Activated gamma-delta T cell (primary cell): ENCODE measurements at places on chromosomes 2 and 18.

DNA sequence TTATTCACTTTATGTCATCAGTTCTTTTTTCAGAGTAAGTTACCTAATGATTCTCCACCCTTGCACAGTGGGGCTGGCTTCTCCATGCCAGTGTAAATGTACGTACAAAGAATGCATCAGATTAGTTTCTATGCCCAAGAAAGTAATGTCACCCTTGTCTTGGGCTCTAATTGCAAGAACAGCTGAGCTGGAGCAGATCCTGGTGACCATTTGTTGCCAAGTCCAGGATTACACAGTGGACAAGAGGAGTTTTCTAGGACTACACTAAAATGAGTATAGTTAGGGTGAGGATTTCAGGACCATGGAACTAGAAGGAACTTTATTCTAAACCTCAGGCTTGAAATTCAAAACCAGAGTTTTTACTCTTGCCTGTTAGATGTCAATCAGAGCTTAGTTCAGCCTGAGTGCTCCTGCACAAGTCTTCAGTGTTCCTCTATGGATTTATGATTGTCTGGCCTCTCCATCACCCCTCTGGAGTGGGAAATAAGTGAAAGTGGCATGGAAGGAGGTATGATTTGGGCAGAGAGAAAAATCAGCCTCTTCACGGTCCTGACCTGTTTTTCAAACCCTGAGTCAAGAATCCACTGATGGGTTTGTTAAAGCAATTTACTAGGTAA is 29.8 kb downstream of the PCBP1 start:
- DNase-seq, result no peak

DNA sequence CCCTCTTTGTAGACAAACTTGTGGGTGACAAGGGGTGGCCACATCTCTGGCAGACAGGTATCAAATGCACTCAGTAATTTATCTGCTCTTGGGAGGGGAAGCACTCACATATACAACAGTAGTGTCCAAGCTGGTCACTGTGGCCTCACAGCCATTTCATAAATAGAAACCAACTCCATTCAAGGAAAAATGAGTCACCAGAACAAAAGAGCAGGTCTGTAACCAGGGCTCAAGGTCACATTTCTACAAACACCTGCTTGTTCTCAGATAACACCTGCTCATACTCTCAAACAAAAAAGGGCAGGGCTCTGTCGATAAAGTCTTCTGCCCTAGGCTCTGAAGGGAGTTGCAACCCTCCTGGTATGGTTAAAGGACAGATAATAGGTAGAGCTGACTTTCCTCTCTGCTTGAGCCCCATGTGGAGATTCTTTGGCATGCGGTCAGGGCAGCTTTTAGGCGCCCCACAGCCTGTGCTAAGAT is 459.0 kb downstream of the BCL11A start:
- DNase-seq, result no peak

DNA sequence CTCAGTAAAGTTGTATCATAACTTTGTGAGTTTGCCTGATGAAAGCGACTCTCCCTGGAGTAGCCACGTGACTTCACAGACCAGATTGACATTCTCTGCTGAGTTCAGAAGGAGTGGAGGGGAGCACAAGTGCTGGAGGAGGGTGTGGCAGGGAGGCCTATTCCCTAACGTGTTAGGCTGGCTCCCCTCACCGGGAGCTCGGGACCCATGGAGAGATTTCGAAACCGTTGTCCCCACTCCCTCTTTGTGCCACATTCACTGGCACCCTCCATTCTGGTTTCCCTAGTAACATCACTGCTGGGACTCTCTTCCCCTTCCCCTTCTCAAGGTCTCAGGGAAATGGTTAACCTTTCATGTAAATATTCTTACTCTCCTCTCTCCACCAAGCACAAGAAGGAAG is 279.9 kb downstream of the ALPK2 start:
- DNase-seq, result no peak

DNA sequence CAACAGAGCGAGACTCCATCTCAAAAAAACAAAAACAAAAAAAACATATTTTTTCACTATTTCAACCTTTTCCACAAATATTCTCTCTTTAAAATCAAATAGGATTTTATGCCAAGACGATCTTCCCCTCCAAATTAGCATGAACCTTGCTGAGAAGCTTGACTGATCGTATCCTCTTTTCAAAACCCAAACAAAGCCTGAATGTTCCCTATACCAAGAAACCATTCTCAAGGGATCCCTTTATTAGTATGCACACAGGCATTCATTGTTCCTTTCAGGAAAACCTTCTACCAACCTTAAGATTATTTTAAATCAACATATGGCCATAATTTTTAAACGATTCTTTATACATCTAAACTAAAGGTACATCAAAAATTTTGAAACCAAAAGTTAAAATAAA is 6.3 kb downstream of the SPIRE1 start:
- DNase-seq, result no peak

- no peak for DNase-seq
These were observed 59.0 kb upstream of the LDLRAD4 start for GRCh38 chr18:13159579-13159978.

- no peak for DNase-seq
These were observed 64.2 kb downstream of the RBM43 start for GRCh38 chr2:151197184-151198108.

DNA sequence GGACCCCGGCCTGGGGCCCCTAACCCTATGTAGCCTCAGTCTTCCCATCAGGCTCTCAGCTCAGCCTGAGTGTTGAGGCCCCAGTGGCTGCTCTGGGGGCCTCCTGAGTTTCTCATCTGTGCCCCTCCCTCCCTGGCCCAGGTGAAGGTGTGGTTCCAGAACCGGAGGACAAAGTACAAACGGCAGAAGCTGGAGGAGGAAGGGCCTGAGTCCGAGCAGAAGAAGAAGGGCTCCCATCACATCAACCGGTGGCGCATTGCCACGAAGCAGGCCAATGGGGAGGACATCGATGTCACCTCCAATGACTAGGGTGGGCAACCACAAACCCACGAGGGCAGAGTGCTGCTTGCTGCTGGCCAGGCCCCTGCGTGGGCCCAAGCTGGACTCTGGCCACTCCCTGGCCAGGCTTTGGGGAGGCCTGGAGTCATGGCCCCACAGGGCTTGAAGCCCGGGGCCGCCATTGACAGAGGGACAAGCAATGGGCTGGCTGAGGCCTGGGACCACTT is 16.4 kb downstream of the EMX1 start:
- no peak for DNase-seq

- no peak for DNase-seq
These were observed 1.2 kb downstream of the TFPI start for GRCh38 chr2:187552828-187553681.

DNA sequence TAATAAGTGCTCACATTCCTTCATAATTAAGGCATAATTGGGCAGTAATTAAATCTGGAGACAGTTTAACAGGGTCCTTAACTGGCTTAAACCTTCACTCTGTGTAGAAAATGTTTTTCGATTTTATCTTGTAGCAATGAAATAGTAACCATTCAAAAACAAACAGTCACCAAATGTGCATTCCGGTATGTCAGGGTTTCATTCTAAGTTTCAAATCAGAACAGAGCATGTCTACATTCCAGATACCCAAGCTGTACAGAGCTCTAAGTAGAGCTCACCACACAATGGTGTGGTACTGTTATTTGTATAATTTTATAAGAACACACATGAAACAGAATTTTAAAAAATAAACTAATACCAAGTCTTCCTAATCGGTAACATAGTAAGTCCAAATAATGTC is 52.6 kb downstream of the SMAD2 start:
- DNase-seq, result no peak

DNA sequence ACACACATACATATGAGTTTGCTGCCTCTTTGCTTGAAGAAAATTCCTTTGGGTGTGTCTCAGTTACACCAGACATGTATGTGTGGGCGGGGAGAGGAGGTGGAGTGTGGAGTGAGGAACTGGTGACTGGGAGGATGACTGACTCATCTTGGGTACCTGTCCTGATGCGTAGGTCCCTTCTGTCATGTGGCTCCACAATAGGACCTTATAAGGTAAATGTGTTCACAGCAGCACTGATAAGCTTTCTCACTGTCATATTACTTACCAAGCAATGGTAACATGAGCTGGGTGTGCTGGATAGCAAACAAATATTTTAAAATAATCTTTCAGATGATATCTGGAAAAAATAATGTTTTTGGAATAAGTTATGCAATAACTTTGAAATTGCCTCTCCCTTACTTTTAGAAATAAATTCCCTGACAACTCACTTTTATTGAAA is 45.1 kb downstream of the SLC9A2 start:
- DNase-seq, result no peak

GRCh38 chr2:206213514-206213845 is 53.8 kb downstream of the EEF1B2 start:
- DNase-seq, result no peak

GRCh38 chr2:204312105-204312504 is 233.2 kb upstream of the PARD3B start:
- no peak for DNase-seq

- DNase-seq, result no peak
These were observed 164.0 kb downstream of the GRB14 start for GRCh38 chr2:164457271-164457670.

GRCh38 chr2:105866216-105867185 is 121.8 kb downstream of the NCK2 start:
- no peak for DNase-seq

DNA sequence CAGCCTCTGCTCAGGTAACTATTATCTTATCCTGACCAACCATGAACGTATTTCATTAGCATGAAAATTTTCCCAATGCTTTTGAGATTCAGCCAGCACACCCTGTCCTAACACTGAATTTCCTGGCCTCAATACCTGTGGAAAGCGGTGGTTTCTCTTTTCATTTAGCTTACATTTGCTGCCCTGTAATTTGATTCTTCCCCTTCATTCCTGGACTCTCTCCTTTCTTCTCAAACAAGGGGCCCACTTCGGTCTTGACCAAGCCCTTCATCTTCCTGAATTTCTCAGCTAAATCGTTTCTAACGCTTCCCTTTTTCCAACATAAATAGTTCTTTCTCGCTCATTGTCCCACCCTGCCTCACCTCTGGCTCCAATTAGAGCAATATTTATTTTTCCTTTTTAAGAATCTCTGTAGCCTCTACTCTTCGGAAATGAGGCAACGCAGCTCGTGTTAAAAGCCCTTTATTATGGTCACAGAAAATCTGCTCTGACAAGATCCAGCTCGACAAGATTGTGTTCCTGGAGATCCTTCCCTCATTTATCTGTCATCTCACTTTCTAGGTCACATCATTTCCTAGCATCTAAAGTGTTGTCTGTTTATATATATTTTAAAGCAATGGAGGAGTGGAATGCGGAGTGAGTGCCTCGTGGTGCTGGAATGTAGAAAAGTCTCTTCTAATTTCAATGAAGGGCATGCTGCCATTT is 49.5 kb upstream of the BCL11A start:
- no peak for DNase-seq

- no peak for DNase-seq
These were observed 348.6 kb downstream of the DLGAP1 start for GRCh38 chr18:4106407-4107033.

- DNase-seq, result no peak
These were observed 9.3 kb upstream of the FHL2 start for GRCh38 chr2:105407946-105408743.

- DNase-seq, result no peak
These were observed 6.3 kb upstream of the NEU4 start for GRCh38 chr2:241802421-241803318.

- no peak for DNase-seq
These were observed 28.2 kb downstream of the RND3 start for GRCh38 chr2:150459281-150459680.

GRCh38 chr18:78672862-78673446 is 306.7 kb upstream of the SALL3 start:
- DNase-seq, result no peak

DNA sequence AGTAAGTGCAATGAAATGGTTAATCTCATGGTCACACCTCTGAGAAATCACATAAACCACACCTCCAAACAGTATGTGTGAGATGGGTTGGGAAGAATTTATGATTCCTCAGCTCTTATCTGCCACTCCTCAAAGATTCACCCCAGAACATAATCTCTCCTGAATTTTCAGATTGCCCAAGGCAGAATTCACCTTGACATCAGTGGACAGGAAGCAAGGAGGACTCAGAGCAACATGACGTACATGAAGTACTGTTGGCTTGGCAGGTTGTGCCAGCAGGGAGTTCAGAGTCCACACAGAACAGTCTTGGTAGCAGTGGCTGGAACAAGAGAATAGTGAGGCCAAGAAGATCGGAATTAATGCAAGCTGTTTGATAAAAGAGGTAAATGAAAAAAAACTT is 31.7 kb upstream of the CYBRD1 start:
- no peak for DNase-seq

GRCh38 chr18:26004832-26005231 is 85.6 kb downstream of the SS18 start:
- no peak for DNase-seq

- no peak for DNase-seq
These were observed 15.2 kb downstream of the SRSF7 start for GRCh38 chr2:38735999-38736320.

DNA sequence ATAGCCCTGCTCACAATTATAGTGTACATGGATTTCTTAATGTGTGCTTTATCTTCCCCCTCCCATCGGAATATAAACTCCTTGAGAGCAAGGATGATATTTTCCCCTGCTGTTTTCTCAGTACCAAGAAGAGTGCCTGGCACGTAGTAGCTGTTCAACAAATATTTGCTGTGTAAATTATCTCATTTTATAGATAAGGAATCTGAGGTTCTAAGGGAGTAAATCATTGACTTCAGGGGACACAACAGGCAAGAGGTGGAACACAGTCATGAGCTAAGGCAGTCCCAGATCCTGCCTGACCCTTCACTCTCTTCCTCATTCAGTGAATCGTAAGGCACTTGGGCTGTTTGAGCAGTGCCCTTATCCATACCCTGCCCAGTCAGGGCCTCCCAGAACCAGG is 187.3 kb upstream of the TNP1 start:
- no peak for DNase-seq

DNA sequence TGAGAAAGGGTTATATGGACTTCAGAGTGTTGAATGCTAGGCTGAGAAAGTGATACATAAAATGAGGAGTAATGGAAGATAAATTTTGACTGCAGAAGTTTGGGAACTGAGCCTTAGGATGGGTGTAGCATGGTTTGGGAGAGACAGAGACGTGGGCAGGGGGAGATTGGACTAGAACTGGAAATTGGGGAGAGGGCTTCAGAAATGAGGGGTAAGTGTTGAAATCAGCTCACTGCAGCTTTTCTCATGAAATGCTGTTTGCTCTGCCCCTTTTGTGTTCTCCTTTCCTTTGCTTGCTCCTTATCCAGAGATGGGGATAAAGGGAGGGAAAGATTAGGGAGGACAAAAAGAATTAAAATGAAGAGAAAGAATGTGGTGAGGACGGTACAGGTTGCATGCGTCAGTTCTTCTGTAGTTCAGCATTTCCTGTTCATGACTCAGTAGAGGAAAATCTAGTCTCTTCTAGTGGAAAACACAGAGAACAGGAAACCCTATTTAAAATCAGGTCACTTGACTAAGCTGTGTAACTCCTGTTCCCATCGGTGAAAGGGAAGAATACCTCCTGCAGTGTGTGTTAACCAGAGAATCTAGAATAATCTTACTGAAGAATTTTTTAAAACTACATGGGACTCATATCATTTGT is 105.6 kb downstream of the CRIM1 start:
- DNase-seq, result no peak
